ENCODE measurements at places on chromosomes 5 and 9.

- no peak for DNase-seq
Observed at GRCh38 chr5:128644863-128645262, 106.8 kb upstream of the FBN2 start.

GRCh38 chr9:19689328-19690101, 99.3 kb downstream of the SLC24A2 start:
- peak; percentile 3 for DNase-seq

DNA sequence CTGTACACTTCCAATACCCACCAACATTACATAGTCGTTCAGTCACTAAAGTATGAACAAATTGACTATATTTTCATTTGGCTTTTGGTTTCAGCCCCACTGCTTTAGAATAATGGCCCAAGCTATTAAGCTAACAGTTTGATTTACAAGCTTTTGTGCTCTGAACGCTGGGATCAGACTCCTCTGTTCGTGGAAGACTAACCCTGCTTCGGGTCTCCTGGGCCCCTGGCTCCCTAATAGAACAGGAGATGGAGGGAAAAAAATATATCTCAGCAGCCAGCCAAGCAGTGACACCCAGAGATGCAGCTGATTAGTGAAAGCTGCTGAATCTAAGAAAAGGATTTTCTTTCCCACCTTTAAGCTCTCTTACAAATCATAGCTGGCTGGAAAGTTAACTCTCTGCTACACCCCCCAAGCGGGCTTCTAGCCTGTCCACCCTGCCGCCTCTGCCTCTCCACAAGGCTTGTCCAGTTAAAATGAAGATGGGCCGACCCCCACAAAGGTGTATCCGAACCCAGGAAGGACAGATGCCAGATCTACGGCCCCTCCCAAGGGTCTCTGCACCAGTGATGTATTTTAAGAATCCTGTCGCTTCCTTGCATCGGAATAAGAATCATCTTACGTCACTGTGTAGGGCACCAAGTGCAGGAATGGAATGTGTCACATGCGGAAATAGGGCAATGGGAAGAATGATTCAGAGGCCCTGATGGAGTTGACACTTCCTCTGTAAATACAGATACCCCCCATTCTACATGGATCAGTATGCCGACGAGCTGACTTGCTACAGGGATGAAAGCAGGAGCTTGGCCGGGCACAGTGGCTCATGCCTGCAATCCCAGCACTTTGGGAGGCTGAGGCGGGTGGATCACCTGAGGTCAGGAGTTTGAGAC, 33.4 kb upstream of the BARHL1 start:
- DNase-seq = no peak

DNA sequence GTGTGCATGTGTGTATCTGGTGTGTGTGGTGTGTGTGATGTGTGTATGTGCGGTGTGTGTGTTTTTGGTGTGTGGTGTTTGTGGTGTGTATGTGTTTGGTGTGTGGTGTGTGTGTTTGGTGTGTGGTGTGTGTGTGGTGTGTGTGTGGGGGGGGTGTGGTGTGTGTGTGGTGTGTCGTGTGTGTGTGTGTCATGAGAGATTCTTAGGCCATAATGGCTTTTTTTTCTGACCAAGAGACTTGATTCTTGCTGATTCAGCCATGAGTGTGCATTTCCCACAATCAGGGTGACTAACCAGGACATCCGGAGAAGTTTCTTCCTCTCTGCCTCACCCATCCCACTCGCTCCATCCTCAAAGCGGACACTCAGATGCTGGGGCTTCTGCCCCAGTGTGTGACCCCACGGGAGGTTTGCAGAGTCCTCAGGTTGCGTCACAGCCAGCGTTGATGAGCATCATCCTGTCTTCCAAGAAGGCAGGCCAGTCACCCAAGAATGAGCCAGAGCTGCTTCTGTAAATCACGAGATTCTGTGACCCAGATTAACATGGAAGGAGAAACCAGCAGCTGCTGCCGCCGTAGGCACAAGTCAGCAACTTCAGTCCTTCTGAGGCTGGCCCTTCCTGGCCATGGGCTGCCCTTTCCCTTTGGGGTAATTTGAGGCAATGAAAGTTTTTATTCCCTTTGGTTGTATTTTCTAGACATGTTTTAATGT, 12.5 kb upstream of the CTSL start:
- peak; percentile 62 for DNase-seq

DNA sequence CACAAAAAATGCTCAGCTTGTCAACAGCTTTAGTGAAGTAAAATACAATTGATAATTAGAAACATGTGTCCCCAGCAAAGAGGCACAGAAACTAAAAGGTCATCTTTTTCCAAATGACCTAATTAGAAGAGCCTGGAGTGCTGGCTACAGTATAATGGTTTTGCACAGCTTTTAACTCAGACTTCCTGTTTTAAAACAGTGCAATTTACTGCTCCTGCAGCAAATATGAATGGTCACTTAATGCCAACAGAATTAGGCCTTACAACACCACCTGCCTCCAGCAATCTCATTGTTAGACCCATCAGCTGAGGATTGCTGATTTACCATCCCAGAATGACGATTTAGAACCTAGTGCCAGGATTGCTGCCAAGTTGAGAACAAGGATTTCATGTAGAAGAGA, 239.3 kb downstream of the CETN3 start:
- no peak for DNase-seq

DNA sequence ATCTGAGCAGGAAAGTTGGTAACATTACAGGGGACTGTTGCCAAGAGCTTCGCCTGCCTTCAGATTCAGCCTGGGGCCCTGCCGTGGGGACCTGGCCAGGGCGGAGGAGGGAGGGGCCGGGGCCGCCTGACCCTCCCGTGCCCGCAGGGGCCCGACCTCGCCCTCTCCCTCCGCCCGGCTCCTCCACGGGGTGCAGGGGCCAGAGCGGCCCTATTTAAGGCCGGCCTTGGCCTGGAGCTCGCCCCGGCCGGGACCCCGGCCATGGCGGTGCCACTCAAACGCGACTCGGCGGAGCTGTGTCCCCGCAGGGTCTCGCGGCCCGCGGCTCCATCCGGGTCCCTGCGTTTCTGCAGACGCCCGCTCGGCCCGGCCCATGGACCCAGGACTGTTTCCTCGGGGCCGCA, 757 bp downstream of the TMEM250 start:
- DNase-seq = no peak

DNA sequence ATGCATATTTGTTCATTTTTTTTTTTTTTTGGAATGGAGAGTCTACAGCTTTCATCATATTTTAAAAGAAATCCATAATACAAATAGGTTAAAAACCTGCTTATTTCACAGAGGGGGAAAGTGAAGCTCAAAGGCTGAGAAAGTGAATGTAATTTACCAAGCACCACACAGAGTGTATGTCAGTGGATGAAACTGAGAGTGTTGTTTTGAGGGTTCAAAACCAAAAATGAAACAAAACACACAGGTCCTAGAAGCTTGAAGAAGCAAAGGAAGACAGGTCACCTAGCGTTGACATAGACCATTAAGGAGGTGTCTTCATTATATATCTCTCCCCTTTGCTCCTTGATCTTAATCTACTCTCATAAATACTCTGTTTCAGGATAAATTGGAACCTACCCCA, 7.5 kb downstream of the NMUR2 start:
- no peak for DNase-seq

- no peak for DNase-seq
Observed at GRCh38 chr9:34652602-34653000, 616 bp downstream of the IL11RA start.

DNA sequence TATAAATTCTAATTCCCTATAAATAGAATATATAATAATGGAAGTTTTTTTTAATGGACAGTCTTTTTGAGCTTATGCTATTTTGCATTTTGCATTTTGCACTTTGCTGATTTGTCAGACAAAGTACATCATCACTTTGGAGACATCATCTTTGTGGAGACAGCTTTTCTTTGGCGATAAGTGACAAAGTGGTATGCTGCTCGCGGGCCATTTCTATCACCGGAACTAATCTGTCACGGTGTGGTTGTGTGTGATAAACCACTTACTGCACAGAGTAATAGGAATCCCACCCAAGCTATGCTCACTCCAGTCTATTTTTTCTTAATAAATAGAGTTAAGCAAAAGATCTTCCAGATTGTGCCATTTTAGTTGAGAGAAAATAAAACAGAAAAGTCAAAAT, 133.1 kb downstream of the MACIR start:
- peak; percentile 68 for DNase-seq

- no peak for DNase-seq
Observed at GRCh38 chr5:78887384-78888118, 97.6 kb downstream of the ARSB start.

DNA sequence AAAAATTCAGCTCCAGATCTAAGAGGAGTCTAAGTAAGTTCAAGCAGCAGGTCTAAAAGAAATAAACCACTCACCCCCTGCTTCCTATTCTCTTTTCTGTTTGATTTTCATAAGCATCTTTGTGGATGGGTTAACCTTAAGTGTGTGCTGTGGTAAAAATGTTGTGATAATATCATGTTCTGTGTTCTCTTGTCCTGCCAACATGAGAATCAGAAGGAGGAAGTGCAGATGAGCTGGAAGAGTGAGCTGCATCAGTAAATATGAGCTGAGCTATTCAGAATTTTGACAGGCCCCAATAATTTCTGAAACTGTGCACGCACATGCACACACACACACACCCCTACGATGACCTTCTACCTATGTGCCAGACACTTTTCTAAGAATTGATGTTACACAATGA, 186.5 kb upstream of the ANKRD55 start:
- no peak for DNase-seq

GRCh38 chr9:35844628-35845270, 15.7 kb downstream of the TMEM8B start:
- DNase-seq = peak; percentile 59

Measured in hematopoietic multipotent progenitor cell treated with erythropoietin and hydrocortisone succinate and interleukin-3 and kit ligand, for 8 days (in vitro differentiated cells).